ENCODE measurements at places on chromosomes 11 and 22.

- DNase-seq = no peak
Observed at GRCh38 chr11:117752721-117753237, 44.2 kb downstream of the DSCAML1 start.

- DNase-seq = no peak
Observed at GRCh38 chr11:67652965-67653845, 2.7 kb upstream of the ACY3 start.

GRCh38 chr22:24066865-24067264 is 55.8 kb downstream of the CABIN1 start:
- DNase-seq = no peak

DNA sequence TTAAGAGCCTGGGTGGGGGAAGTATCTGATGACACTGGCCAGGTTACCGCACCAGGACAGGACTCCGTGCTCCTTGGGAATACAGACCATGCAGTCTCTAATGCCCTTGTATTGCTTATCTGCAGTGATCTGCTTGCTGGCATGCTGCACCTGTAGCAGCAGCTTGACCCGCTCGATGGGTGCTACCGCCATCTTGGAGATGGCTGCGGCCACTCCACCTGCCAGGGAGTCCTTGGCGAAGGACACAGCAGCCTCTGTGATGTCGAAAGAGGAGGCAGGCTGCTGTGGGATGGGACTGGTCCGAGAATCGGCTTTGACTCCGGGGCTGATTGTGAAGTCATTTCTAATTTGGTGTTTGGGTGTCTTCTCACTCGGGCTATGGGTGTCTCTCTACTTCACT is 3.1 kb downstream of the WBP2NL start:
- DNase-seq = no peak

GRCh38 chr22:43515902-43516301 is 104.1 kb downstream of the MPPED1 start:
- DNase-seq = no peak

GRCh38 chr11:111559800-111560464 is 19.4 kb downstream of the LAYN start:
- DNase-seq = no peak

DNA sequence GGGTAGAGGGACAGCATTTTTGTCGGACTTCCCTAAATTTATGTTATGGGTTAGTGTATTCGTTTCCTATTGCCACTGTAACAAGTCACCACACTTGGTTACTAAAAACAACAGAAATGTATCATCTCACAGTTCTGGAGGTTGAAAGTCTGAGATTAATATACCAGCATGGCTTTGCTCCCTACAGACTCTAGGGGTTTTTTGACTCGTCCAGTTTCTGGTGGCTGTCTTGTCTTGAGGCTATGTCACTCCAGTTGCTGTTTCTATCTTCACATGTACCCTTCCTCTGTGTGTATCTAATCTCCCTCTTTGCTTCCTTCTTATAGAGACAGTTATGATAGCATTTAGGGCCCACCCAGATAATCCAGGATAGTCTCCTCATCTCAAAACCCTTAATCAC is 9.1 kb upstream of the CCDC179 start:
- no peak for DNase-seq

DNA sequence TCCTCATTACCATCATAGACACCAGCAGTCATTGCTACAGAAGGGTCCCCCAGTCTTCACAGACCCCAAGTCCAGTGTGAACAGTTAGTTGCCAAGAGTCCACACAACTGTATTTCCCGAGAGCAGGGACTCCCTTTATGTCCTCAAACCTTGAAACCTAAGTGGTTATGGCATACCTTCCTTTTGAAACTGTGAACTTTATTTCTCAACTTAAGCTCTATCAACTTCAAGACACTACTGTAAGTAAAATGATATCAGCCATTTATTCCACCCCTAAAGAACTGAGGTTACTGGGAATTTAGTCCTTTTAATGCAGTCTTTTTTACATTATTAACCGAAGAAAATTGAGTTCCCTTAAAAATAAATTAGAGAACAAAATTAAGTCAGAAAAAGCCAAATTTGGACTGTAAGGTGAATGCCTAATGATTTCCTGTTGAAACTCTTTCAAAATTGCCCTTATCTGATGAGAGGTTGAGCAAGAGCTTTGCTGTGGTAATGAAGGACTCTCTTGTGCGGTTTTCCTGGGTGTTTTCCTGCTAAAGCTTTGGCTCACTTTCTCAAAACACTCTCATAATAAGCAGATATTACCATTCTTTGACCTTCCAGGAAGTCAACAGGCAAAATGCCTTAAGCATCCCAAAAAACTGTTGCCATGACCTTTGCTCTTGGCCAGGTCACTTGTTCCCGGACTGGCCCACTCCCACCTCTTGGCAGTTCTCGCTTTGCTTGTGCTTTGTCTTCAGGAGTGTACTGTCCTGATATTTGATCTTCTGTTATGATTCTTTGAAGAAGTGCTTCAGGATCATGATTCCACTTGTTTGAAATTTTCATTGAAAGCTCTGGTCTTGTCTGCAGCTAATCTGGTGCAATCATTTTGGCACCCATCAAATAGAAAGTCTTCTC is 765.4 kb upstream of the ANO3 start:
- no peak for DNase-seq

GRCh38 chr11:43943931-43944751 is 1.7 kb downstream of the C11orf96 start:
- DNase-seq = no peak

DNA sequence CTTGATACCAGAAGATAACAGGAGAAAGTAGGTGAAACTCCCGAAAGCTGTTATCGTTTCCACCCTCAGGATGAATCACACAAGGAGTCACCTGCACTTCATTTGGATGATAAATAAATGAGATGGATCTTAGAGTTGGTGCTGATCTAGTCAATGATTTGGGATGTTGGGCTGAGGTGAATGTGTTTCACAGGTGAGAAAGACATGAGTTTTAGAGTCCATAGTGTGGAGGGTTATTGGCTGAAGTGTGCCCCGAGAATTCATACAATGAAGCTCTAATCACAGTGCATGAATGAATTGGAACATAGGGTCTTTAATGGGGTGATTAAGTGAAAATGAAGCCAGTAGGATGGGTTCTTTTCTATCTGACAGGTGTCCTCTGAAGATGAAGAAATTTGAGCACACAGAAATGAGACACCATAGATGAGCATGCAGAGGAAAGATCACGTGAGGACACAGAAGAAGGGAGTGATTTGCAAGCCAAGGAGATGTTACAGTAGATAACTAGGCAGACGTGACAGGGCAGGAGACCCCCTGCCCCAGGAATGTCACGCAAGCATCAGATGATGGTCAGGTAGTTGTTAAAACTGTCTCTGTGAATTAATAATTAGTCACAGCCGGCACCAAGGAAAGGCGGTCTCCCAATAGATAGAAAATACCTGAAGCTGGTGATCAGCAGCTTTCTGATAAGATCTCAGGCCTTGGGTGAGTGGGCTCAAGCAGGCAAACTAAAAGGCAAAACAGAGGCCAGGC is 60.3 kb upstream of the IGLL5 start:
- no peak for DNase-seq

DNA sequence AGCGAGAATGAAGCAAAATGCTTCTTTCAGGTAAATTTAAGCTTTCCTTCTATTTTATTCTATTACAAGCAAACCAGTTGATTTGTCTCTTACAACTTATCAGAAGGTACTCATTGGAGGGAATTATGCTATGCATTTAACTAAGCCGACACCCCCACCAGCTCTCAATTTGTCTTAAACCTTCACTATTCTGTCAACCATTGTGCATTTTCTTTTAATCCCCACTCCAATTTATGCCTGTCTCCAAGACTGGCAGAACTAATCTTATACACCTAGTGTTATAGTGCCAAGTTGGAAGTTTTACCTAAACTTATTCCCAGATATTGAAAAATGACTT is 12.5 kb downstream of the TAF1D start:
- no peak for DNase-seq

DNA sequence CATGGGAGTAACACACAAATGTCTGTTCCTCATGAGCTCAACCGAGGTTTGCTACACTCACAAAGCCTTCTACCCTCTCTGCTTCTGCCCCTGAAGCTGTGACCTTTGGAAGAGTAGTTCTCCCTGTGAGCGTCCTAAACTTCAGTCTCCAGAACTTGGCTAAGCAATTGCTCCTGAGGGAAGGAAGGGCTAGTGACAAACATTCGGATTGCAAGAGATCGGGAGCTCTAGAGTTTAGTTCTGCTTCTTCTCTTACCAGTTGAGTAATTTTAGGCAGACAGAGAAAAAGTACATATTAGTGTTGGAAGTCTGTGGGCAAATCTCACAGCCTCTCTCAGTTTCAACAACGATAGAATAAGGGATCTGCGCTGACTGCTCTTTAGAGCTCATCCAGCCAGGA is 27.3 kb upstream of the ELF5 start:
- DNase-seq = no peak

DNA sequence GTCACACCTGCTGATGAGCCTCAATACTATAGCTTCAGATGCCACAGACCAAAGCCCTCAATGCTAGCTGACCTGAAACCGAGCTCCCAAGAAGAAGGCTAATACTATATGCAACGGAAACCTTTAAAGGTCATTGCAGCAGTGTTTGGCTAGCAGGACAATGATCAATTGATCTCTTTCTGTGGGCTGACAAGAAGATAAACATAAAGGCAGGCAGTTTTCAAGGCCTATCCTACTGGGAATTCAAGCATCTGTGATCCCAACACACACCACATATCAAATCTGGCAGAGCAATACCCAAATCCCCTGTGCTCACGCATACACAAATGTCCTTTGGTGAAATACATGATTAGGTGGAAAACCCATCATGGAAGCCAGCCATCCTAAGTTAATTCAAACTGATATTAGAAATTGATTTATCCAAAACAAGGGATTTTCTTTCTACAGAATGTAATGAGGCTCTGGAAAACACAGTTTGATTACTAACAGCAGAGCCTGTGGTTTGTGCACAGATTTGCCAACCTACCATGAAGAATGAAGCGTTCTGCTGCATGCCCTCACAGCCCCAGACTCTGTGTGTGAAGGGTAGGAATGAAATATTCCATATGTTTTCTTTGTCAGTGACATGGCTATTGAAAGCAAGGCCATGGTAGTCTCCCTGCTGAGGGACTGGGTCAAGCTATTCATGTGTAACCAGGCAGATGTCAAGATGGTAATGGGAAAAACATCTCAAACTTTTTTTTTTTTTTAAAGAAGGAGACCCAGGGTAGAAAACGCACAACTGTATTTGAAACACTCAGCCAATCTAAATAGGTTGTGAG is 12.2 kb downstream of the LGR4 start:
- no peak for DNase-seq

DNA sequence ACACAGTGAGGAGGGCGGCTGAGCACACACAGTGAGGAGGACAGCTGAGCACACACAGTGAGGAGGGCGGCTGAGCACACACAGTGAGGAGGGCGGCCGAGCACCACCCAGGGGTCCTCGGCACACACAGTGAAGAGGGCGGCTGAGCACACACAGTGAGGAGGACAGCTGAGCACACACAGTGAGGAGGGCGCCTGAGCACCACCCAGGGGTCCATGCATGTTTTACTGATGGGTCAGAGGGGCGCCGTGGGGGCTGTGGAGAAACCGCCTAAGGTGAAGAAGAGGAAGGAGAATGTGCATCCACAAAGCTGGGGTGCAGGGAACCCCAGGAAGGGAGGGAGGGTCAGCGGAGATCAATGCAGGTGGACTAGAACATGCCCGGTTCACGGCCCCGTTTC is 461.8 kb downstream of the BRD1 start:
- DNase-seq = no peak

DNA sequence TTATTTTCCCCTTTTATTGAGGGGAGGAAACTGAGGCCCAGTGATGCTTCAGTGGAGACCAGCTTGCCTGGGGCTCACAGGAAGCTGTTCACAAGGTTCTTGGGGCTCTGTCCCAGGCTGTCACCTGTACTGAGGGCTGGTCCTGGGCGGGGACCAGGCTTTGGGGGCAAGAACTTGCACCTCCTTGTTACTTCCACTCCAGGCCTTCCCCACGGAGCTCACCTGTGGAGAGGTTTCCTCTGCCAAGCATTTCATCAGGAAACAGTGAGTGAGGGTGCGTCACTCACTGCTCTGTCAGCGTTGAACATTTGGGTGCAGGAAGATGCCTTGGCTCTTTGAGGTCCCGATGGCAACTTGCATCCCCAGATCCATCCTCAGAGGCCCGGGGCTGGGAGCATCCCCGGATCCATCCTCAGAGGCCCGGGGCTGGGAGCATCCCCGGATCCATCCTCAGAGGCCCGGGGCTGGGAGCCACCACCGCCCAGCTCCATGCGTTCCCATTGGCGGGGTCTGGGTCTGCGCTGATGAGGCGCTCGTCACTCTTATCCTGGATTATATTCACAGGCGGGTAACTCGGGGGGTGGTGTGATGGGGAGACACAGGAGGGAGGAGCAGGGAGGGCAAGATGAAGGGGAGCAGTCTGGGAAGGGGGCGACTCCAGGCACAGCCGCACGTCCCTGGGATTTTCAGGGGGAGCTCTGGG is 1.4 kb upstream of the SMIM38 start:
- no peak for DNase-seq

DNA sequence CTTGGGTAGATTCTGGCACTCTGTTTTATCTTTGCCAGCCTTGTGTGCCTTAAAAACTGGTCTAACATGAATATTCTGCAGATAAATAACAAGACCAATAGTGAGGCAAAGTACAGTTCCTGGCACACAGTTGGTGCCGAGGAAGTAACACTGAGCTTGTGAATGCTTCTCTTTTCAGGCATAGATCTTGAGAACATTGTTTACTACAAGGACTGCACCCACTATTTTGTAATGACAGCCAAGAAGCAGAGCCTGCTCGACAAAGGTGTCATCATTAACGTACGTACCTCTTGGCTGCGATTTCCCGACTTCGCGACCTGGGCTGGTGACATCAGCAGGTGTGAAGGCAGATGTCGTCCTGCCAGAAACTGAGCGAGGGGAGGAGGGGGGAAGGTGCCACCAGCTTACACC is 105.7 kb downstream of the MICAL2 start:
- no peak for DNase-seq

- peak; percentile 15 for DNase-seq
Observed at GRCh38 chr22:44023404-44024287, 456 bp upstream of the PARVB start.

- DNase-seq = peak; percentile 3
Observed at GRCh38 chr11:114208377-114208776, 87.8 kb upstream of the NNMT start.

DNA sequence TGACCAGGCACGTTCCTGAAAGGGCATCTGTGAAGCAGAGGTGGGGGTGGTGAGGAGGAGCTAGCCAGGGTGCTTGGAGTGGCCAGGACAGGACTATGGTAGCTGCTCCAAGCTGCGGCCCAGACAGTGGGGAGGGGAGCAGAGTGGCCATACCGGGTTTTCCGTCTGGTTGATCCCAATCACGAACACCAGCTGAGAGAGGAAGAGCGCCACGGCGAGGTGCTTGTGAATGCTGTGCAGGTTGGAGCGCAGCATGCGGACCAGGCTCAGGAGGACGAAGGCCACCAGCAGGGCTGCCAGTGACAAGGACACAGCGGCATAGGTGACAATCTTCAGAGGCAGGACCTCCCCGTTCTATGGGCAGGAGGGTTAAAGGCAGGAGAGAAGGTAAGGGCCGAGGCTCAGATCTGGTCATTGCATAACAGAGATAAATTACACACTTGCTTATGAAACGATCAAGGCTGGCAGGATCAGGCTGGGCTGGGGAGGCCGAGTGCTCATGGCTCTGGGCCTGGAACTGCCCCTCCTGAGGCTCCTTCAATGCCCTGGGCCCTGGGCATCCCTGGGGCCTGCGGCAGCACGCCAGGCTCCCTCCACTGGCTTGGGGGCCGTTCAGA is 41.5 kb downstream of the TRMU start:
- no peak for DNase-seq

Data from stimulated activated CD4-positive, alpha-beta T cell treated with anti-CD3 and anti-CD28 coated beads, Interleukin-12 subunit alpha, Interleukin-12 subunit beta, amount 100 ng/mL, for 4 hours (primary cell).